HT1080 (cell line): ENCODE measurements at places on chromosomes 1 and 21.
A peak's percentile ranks its signal among the peaks of the same experiment; 100 is the strongest.

DNA sequence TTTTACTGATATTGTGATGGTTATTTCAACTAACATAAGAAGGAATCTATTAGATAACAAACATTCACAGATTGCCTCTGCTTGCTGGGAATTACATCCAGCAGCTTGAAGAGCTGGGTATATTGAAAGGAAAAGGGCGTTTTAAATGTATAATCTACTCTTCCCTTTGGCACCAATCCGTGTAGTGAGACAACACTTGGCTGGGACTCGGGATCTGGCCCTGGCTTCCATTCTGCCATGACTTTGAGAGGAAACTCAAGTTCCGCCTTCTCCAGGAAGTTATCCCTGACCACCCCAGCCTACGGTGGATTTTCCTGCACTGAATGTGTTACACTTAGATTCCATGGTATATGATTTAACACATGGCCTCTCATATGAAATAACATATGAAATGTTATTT is 86.9 kb upstream of the UBE2U start:
- DNase-seq, result no peak

DNA sequence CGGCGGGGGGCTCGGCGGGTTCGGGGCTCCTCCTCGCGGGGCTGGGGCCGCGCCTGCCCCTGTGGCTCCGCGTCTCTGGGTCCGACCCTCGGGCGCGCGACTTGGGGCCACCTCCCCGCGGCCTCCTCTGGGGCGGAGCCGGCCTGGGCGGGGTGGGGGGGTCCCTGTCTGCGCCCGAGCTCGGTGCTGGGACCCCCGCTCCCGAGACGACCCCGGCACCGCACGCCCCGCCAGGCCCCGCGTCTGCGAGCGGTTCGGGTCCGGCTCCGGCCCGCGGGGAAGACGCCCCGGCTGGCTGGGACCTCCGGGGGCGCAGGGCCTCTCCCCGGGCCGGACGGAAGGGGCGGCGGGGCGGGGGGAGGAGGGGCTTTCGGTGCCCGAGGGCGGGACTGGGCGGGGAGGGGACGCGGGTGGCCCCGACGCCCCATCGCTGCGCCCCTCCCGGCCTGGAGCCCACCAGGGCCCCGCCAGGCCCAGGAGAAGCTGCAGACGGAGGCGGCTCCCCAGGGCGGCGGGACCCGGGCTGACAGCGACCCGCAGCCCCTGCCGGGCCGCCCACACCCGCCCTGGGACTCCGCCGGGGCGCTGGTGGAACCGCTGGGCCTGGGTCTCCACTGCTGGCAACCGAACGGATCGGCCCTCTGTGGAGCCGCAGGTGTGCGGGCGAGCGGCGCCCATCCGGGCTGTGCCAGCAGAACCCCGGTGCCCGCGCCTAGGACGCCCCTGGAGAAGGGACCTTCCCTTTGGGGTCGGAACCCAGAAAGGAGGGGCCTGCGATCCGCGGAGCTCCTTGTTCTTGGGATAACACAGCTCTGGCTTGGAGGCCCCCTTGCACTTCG is 610 bp downstream of the COL6A2 start:
- DNase-seq, result no peak

GRCh38 chr1:247542811-247543210 is 6.1 kb upstream of the GCSAML start:
- no peak for DNase-seq

DNA sequence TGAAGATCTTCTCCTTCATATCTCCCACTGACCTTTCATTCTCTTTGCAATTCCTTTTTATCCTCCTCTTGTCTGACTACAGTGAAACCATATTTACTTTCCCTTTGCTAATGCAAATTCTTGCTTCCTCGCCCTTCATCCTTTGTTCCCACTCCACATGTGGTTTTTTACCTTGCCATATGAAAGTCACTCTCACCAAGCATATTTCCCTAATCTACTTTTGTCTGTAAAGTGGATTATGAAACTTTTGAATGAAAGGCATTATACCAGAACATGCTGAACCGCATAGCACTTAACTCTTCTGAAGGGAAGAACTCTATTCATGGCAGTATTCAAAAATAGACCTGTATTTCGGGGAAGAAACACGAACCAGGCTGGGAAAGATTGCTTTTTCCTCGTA is 8.0 kb upstream of the TMPRSS15 start:
- no peak for DNase-seq

- peak; percentile 65 for DNase-seq
These were observed 153.4 kb downstream of the FMN2 start for GRCh38 chr1:240244968-240245628.
